ENCODE measurements at places on chromosomes 3 and 15.

- DNase-seq, result no peak
Observed at GRCh38 chr15:79023546-79023890, 67.1 kb downstream of the RASGRF1 start.

- no peak for DNase-seq
Observed at GRCh38 chr3:127690106-127690505, 17.4 kb downstream of the ABTB1 start.

- no peak for DNase-seq
Observed at GRCh38 chr3:39752019-39752637, 57.3 kb upstream of the MYRIP start.

GRCh38 chr15:59232476-59232875 is 25.8 kb downstream of the LDHAL6B start:
- DNase-seq, result peak; percentile 60

DNA sequence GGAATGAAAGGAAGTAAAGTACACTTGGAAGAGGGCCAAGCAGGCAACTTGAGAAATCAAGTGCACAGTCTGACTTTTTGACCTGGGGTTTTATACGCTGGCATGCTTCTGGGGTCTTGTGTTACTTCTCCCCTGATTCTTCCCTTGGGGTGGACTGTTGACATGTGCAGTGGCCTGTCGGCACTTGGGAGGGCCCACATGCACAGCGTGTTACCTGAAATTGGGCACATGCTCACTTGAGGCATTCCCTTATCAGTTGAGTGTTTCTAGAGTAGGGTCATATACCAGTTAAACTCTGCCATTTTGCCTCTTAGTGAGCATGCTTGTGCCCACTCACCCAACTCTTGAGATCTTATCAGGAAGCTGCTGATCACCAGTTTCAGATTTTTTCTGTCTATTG is 329.1 kb upstream of the SOX2 start:
- no peak for DNase-seq

DNA sequence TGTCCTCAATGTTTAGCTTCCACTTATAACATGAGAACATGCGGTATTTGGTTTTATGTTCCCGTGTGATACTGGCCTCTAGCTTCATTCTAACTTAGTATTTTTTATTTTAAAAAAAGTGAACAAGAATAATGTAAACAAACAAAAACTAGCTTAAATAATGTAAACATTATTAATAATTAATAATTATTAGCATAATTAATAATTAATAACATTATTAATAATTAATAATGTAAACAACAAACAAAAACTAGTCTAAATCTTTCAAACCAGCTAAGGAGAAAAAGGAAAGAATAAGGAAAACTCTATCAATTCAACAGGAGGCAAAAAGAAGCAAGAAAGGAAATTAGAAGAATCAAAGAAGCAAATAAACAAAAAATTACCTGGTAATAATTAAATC is 66.2 kb upstream of the CLSTN2 start:
- DNase-seq, result no peak

GRCh38 chr3:16137044-16137443 is 37.4 kb upstream of the GALNT15 start:
- DNase-seq, result no peak

GRCh38 chr15:45187578-45187893 is 230 bp downstream of the SHF start:
- no peak for DNase-seq

DNA sequence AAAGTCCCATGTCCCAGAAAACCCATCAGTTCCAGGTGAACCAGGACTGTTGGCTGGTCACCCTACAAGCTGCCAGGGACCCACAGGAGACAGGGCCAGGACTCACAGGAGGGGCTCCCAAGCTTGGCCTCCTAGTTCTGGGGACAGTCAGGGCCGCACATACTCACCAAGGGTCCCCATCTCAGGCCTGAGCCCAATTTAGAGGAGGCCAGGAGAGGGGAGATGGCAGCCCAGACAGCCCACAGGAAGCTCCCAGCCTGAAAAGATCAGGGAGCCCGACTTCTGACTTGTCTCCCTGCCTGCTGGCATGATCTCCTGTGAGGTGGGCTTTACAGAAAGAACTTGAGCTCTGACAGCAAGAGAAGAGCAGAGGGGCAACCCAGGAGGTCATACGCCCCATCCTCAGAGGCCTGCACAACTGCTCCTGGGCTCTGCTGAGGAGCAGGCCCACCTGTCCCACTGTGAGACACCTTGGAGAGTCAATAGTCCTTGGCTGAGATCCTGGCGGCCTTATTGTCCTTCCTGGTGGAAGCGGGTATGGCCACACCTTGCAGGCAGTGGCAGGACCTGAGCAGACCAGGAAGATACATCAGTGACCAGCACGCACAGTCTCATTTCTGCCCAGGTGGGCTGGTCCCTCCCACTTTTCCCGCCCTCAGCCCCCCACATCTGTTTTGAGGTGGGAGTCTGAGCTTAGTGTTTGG is 2.5 kb upstream of the ISLR start:
- no peak for DNase-seq

- no peak for DNase-seq
Observed at GRCh38 chr15:71288348-71288955, 173.2 kb downstream of the THSD4 start.

GRCh38 chr3:195064300-195064931 is 206.5 kb downstream of the XXYLT1 start:
- no peak for DNase-seq

DNA sequence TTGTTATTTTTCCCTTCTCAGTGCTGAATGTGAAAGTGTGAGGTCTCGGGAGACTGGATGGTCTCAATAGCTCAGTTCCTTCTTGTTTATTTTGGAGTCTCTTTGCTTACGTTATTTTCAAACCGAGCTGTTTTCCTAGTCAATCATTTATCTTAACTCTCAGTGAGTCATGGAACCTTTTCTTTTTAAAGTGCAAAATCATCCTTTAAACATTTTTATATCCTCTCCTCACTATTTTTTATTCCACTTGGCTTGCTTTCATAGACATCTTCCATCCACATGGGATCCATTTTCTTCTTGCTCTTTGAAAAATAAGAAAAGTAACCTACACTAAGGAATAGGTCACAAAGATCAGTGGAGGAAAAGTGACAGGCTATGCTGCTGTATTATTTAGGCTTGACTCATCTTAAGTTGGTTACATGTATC is 497.8 kb downstream of the NAALADL2 start:
- DNase-seq, result no peak

DNA sequence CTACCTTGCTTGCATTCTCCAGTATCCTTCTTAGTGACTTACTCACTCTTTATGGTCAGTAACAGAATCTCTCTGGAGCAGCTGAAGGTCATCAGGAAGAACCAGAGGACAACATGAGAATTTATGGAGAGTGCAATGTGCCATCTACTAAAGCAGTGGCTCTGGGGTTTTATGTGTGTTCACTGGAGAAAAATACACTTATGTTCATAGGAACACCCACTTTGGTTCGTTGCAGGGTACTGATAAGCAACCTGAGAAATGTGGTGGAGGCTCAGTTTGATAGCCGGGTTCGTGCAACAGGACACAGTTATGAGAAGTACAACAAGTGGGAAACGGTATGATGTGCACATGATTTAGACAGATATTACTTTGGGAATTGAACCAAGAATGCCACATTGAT is 12.8 kb downstream of the CPB1 start:
- no peak for DNase-seq

DNA sequence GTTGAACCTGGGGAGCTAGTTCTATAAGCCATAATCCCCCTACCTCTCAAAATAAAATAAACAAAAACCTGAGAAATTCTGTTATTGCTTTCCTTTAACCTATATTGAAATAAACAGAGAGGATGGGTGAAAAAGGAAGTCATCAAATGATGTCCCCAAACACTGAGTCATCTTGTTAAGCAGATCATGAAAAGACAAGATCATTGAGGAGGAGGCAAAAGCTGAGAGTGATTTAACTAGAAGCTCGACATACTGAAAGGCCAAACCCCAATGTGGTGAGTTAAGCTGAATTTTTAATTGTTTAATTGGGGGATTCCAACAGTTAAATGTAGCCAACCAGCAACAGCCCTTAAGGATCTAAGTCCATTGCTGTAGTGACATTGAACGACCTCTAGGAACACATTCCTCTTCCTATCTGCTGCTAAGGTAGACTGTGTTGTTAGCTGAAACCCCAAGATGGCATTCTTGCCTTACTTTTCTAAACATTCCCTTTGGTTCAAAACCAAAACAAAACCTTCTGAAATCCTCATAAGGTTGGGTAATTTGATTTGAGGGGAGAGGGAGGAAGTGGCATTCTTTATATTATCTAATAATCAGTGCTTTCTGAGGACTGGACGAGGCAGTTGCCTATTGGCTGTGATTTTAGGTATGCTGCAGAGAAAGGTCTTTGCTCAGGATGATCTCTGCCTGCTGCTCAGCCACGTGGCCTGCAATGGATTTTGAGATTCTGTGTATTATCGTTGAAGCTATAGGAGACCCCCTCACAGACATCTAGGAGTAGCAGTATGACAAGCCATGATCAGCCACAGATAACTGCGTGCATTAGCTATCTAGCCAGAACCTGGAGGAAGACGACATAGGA is 62.7 kb upstream of the BNIP2 start:
- no peak for DNase-seq

GRCh38 chr3:51610708-51611107 is 60.3 kb upstream of the TEX264 start:
- DNase-seq, result no peak

All from inflammatory macrophage (primary cell).